ENCODE measurements at places on chromosomes 6 and 20. TPM values are rescaled to one million over a fixed set of nuclear protein-coding genes. Genes with fewer than 3 reads are reported as not detected.

LIME1 gene
- 16.8 TPM for total RNA-seq

CNR1 gene
- total RNA-seq, result 12.8 TPM

- peak; percentile 4 for DNase-seq
These were observed 175.3 kb upstream of the CST7 start for GRCh38 chr20:24773751-24774201.

GRCh38 chr6:120805276-120805675, 529.0 kb downstream of the TBC1D32 start:
- no peak for DNase-seq

- peak; percentile 73 for DNase-seq
These were observed at the start of gene SPTLC3 for GRCh38 chr20:13008761-13009681. TSS of gene SPTLC3 (plus strand) at chr20:13008972. CDS start at chr20:13009268, 296 bp downstream.

GRCh38 chr6:151546941-151547659, 53.3 kb downstream of the CCDC170 start:
- DNase-seq, result no peak

RAET1L gene
- not detected for total RNA-seq

SLC35D3 gene
- not detected for total RNA-seq

- no peak for DNase-seq
These were observed 133.2 kb downstream of the TBC1D32 start for GRCh38 chr6:121201105-121201504.

GRCh38 chr6:91509711-91510110, 922.8 kb upstream of the MAP3K7 start:
- no peak for DNase-seq

GRCh38 chr6:158039178-158039557, 57.5 kb downstream of the SYNJ2 start:
- no peak for DNase-seq

DNA sequence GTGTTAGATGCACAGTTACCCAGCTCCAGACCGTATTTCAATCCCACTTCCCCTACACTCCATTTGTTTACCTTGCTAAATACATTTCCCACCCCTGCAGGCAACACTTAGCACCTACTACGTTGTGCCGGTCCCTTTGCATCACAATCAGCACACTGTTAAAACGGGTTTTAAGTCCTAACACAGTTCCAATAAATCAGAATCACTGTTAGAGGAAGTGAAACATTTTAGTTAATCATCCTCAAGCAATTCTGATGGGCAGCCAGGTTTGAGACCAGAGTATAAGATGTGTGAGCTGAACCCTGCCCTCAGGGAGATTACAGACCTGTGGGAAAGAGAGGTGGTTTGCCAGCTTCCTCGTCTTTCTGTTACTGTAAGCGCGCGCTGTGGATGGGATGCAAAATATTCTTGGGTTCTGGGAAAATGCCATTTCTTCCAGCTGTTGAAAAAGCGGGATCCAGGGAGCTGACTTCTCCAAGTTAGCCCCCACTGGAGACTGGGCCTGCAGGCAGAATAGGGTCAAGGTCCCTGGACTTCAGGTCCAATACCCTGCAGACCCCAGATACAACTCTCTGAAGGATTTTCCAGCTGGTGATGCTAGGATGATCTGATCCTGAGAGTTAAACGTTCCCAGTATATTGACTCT, 3.1 kb downstream of the ZCCHC3 start:
- peak; percentile 44 for DNase-seq

DNA sequence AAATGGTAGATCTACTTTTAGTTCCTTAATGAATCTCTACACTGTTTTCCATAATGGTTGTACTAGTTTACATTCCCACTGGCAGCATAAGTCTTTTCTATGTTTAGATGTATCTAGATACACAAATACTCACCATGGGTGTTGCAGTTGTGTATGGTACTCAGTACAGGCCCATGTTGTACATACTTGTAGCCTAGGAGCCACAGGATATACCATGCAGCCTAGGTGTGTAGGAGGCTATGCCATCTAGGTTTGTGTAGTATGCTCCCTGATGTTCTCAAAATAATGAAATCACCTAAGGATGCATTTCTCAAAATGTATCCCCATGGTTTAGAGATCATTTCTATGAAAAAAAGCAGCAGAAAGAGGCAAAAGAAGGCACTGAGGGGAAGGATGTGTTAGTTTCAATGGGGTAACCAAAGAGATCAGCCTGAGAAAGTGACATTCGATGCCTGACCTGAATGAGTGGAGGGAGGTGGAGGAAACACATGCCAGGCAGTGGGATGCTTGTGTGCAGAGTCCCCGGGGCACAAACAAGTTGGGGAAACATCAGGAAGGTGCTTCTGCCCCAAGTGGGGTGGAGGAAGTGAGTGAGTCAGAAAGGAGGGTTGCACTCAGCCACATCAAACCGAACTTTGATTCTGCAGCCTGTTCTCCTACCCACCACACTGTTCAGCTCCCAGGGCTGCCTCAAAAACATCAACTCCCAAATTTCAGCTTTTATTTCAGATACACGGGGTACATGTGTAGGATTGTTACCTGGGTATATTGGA, 191.2 kb downstream of the ZNF217 start:
- DNase-seq, result no peak

VGLL2 gene
- total RNA-seq, result not detected

- no peak for DNase-seq
These were observed 88.5 kb downstream of the PRKN start for GRCh38 chr6:162638931-162639574.

CALHM6 gene
- total RNA-seq, result 8.1 TPM

DNA sequence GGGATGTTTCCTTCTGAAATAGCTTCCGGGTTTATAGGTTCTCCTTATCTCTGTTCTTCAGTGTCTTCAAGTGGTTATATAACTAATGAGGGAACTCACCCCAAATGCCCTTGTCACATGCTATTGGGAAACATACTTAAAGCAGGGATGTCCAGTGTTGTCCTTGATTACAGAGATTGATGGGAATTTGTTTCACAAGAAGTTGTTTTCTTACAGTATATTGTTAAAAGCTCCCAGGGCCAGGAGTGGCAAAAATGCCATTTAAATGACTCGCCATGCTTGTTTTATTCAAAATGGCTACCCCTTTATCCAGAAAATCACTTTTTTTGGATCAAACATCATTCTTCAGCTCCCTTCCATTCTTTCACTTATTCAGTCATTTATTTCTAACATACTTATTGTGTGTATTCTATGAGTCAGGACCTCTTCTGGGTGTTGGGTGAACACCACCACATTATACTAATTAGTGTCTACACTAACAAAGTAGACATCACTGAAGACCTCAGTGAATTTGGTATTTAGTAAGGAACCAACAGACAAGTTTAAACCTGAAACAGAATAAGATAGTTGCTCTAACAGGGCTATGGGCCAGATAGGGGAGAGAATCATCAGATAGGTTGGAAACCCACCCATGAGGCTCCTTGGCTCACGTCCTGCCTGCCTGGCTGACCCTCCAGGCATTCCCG, 791.1 kb downstream of the MAFB start:
- DNase-seq, result no peak

GINM1 gene
- 57.5 TPM for total RNA-seq

DNA sequence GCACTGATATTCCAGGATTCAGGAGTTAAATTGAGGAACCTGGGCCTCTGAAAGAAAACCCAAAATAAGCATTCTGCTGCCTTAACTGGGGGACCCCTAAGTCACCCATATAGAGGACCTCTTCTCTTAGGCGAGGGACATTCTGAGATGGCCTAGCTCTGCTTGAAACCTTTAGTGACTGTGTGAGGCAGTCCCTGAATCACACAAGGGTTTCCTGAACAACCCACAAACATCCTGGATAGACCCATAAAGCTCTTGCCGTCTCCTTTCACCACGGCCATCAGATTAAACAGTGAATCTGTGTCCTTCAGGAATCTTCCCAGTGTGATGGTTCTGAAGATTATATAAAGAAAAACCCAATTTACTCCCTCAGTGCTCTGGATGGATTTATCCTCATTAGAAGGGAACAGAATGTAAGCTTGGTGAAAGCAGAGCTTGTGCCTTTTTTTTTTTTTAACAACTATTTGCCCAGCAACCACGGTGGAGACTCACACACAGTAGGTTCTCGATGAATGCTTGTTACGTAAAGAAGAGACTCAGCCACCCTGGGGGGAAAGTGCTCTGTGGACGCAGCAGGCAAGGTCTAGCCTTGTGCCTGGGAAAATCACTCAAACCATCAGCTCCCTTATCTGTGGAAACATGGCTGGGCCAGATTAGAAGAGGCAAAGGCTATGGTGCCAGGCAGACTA, 39.1 kb upstream of the SIRPG start:
- DNase-seq, result no peak

MGME1 gene
- total RNA-seq, result 9.8 TPM

OR2B3 gene
- not detected for total RNA-seq

TRERF1 gene
- total RNA-seq, result 8.1 TPM

GRCh38 chr6:52489881-52490280, 69.7 kb downstream of the EFHC1 start:
- no peak for DNase-seq

CALHM4 gene
- not detected for total RNA-seq

- DNase-seq, result no peak
These were observed 117.2 kb upstream of the ESR1 start for GRCh38 chr6:151690303-151690702.

DNA sequence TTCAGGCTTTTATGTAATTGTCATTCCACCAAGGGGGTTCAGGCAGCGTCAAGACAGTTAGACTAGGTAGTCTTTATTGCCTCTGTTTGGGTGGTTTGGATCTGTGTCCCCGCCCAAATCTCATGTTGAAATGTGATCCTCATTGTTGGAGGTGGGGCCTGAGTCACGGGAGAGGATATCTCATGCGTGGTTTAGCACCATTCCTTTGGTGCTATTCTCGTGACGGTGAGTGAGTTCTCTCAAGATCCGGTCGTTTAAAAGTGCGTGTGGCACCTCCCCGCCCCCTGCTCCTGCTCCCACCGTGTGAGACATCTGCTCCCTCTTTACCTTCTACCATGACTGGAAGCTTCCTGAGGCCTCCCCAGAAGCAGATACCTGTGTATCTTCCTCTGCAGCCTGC, 51.3 kb upstream of the FOXC1 start:
- no peak for DNase-seq

DNA sequence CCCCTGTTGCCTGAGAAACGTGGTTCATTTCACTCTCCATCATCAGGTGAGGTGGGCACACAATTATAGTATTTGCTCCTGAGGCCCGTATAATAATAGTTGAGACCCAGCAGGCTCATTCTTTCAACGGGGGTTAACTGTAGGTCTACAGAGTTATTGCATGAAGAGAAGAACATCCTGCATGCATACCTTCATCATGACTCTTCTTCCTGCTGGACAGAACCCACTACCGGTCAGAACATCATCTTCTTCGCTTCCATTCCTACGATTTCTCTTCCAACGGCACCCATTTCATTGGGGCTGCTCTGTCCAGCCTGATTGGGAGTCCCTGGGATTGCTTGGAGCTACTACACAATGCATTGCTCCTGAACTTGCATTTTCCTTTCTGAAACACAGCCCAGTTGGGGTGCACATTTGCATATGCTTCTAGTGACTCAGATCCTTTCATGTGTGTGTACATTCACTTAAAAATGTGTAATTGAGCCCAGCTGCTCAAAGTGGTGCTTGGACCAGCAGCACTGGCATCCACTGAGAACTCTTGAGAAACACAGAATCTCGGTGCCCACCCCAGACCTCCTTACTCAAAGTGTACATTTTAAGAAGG, 57.4 kb downstream of the SLC24A3 start:
- DNase-seq, result no peak

DNA sequence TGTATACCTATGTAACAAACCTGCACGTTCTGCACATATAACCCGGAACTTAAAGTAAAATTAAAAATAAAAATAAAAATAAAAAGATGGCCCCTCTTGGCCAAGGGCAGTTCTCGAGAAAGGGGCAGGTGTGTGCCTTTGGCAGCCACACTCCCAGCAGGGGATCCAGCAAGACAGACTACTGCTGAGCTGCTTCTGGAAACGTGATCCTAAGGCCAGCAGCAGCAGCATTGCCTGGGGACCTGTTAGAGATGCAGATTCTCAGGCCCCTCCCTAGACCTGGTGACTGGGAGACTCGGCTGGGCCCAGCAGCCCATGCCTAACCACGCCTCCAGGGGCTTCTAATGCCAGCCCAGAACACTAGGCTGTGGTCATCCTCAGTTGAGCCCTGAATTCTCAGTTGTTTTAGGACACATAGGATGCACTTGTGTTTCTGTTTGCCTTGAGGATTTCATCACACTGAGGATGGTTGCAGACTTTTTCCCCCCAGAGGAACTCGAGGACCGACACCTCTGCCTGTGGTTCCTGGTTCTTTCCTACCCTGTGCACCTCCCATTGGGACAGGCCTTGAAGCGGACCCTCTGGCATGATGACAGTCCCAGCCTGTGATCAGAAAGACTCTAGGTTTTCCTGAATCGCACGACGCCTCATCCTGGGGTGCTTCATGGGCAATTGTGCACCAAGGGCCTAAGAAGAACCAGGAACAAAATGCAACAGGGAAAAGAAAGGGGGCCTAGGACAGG, 105.9 kb downstream of the TOX2 start:
- DNase-seq, result no peak

BCAS1 gene
- total RNA-seq, result 98.6 TPM

GRCh38 chr20:25033924-25034300, 24.0 kb downstream of the ACSS1 start:
- DNase-seq, result no peak

- peak; percentile 71 for DNase-seq
These were observed 26.9 kb upstream of the VEGFA start for GRCh38 chr6:43742931-43743632.

GRCh38 chr6:31797588-31797987, 2.0 kb upstream of the VARS1 start:
- DNase-seq, result no peak

GRCh38 chr6:31940256-31940664, 5.6 kb upstream of the CFB start:
- no peak for DNase-seq

DNA sequence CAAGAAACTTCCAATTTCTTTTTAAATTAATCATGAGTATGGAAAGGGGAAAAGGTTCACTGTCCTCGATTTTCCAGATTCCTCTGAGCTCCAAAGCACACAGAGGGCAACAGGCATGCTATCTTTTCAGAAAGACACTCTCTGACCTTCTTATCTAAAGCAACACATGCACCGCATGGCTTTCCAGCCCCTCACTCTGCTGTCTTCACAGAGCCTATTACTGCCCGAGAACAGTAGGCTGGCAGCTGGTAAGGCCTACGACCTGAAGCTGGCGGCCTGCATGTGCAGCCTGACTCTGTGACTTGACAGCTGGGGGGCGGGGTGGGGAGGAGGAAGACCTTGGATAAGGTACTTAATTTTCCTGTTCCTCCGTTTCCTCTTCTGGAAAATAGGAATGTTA, 86.3 kb downstream of the ELOVL4 start:
- DNase-seq, result no peak

GRCh38 chr6:16741112-16742016, 19.9 kb downstream of the ATXN1 start:
- DNase-seq, result no peak

DNA sequence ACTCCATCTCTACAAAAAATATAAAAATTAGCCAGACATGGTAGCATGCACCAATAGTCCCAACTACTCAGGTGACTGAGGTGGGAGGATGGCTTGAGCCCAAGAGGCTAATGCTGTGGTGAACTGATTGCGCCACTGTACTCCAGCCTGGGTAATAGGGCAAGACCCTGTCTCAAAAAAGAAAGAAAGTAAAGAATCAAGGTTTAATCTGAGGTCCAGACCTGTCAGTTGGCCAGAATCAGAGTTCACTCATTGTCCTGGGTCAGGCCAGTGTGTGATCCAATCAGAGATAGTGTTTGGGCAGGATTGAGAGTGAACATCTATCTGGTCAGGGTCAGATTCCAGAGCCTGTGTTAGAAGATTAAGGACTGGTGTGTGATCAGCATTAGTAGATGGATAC, 15.5 kb downstream of the TMEM63B start:
- no peak for DNase-seq

All from stomach (tissue), 19 donors.